ENCODE measurements at places on chromosomes 7 and 10. TPM values are rescaled to one million over a fixed set of nuclear protein-coding genes. Genes with fewer than 3 reads are reported as not detected.

DNA sequence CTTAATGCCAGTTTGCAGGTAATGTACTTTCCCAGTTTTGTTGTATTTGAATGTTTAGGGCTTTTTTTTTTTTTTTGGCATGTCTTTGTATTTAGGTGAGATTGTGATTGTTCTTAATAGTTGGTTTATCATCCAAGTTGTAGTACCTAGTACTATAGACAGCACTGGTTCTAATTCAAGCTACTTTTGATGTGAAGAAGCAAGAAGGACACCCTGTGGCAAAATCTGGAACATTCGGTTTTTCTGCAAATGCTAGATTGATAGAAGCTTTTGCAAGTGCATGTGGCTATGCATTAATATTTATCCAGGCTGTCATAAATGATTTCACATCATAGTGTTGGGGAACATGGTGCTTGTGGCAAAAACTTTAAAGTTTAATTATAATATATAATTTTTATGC lies 248.9 kb downstream of the FOXP2 start:
- H3K4me3 ChIP-seq: no peak overlapping the region
- no peaks in the 10 kb centered on the region for H3K36me3 ChIP-seq
- H3K27ac ChIP-seq: no peak overlapping the region
- H3K27me3 ChIP-seq: no peaks in the 10 kb centered on the region

GRCh38 chr10:126731610-126731990 lies 61.1 kb upstream of the C10orf90 start:
- peaks cover 2% of the 10 kb centered on the region for H3K36me3 ChIP-seq
- no peak overlapping the region for H3K4me3 ChIP-seq
- DNase-seq: no peak

- H3K27me3 ChIP-seq: no peaks in the 10 kb centered on the region
- DNase-seq: no peak
- H3K27ac ChIP-seq: peak overlapping the region; percentile 24
- H3K4me1 ChIP-seq: peaks cover 55% of the 10 kb centered on the region
Measured at GRCh38 chr7:101365956-101366355, 3.3 kb downstream of the COL26A1 start.

GRCh38 chr10:71244431-71245419 lies 32.4 kb downstream of the UNC5B start:
- peak overlapping the region; percentile 60 for H3K4me3 ChIP-seq
- H3K27me3 ChIP-seq: no peaks in the 10 kb centered on the region
- H3K4me1 ChIP-seq: peaks cover 72% of the 10 kb centered on the region
- peak overlapping the region; percentile 88 for H3K27ac ChIP-seq

FAM131B gene
- 4.0 TPM for total RNA-seq

Data from chondrocyte (in vitro differentiated cells).